Vagina (tissue), 2 donors: ENCODE measurements at places on chromosomes 13 and 19. TPM values are rescaled to one million over a fixed set of nuclear protein-coding genes. Genes with fewer than 3 reads are reported as not detected.

CEACAM6 gene
- 6.9 TPM for total RNA-seq

PRRG2 gene
- total RNA-seq: 5.4 TPM

ZNF568 gene
- 4.4 TPM for total RNA-seq

TNFSF11 gene
- total RNA-seq: not detected

ZFP28 gene
- 7.1 TPM for total RNA-seq

POGLUT2 gene
- 5.4 TPM for total RNA-seq

SRRM5 gene
- total RNA-seq: 0.98 TPM

ZNF829 gene
- total RNA-seq: 2.0 TPM

MADCAM1 gene
- total RNA-seq: 0.49 TPM

MIDN gene
- total RNA-seq: 170 TPM

BCAM gene
- 57.2 TPM for total RNA-seq

ZNF528 gene
- 11.0 TPM for total RNA-seq

KLHL26 gene
- 8.3 TPM for total RNA-seq

CCNA1 gene
- total RNA-seq: not detected
